ENCODE measurements at places on chromosomes 7 and 10. TPM values are rescaled to one million over a fixed set of nuclear protein-coding genes. Genes with fewer than 3 reads are reported as not detected.

Gene ACSM6
- total RNA-seq: not detected

GRCh38 chr7:156163747-156164146 is 351.5 kb upstream of the SHH start:
- DNase-seq: no peak

DNA sequence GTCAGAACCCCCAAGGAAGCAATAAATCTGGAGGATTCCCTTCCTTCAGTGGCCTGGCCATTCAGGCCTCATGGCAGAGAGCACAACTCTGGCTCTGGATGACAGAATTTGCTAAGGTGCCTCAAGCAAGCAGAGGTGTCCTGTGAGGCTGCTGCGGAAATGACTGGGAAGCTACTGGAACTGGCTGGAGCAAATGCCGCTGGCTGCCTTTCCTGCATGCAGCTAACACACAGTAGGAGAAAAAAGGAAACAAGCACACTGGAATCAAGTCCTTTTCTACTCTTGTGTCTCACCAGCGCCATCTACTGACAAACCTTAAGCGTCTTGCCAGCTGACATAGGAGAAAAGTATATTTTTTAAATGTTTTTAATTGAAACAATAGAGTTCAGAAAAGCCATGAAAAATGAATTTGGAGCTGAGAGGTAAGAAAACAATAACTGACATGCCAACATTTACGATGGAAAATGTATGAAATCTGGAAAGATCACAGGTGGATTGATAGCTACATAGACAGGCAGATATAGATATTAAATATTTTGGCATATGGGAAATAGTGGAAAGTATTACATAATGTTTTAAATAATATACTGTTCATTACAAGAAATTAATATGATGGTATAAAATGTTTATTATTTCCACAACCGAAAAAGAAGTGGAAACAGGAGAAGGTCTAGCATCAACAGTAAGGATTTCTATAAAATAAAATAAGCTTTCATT is 951.6 kb downstream of the ANKRD7 start:
- DNase-seq: no peak

GRCh38 chr7:88756802-88757201 is 2.7 kb upstream of the ZNF804B start:
- DNase-seq: no peak

DNA sequence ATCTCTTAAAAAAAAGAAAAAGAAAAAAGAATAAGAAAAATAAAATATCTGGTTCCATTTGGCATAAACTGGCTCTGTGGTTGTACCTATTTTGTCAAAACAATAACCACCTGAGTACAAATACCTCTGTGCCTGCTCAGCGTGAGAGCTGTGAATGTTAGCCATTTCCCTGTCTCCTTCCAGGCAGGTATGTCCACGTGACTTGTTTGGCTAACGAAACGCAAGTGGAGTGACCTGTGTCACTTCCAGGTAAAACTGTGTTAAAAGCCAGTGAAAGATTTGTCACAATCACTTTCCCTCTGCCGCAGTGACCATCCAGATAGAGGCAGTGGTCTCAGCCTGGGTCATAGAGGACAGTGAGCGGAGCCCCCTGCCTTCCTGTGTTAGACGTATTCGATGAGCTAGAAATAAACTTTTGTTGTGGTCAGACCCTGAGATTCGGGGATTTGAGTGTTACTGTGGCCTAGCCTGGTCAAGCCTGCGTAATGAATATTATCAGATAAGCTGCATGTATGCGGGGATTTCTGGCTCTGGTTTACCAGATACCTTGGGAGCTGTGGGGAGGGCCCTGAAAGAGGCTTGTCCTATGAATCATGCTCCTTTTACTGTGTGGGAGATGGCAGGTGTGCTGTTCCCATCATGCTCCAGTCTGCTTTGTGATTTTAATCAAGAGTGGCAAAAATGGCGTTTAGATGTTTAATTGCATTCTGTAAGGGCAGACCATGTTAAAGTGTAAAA is 3.8 kb downstream of the PTER start:
- DNase-seq: no peak

Gene PDE6C
- total RNA-seq: not detected

DNA sequence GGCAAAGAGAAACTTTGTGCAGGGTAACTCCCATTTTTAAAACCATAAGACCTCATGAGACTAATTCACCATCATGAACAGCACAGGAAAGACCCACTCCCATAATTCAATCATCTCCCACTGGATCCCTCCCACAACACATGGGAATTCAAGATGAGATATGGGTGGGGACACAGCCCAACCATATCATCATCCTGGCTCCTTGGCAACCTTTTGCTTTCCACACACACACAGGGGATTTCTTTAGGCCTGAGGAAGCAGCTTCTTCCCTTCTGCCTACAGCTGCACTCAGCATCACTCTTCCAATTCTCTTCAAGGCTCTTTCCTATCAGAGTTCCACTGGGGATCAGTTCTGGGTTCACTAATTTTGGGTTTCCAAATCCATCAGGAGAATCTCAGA is 199.0 kb upstream of the CTBP2 start:
- DNase-seq: no peak

Gene MXI1
- 14.2 TPM for total RNA-seq

Gene LGI1
- not detected for total RNA-seq

Data from activated T-cell treated with anti-CD3 and anti-CD28 coated beads, Interleukin-2, amount 50 U/mL, for 4 hours (primary cell).